HuH-7 (cell line): ENCODE measurements at places on chromosomes 11 and 22.

DNA sequence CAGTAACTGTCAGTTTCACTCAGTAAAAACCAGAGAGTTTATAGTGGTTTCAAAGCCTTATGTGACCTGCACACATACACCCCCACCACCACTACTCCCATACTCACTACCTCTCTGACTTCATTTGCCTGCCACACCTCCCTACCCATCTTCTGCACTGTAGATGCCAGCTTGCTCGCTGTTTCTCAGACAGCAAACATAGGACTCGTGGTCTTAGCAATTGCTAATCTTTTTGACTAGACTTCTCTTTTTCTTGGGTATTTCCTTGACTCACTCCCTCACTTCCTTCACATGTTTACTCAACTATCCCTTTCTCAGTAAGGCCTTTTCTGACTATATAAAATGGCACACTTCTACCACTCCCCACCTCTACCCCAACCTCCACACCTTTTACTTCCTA lies 27.8 kb downstream of the CEP295 start:
- no peak for DNase-seq

GRCh38 chr11:87290304-87290922 lies 252.7 kb downstream of the TMEM135 start:
- peak; percentile 31 for DNase-seq

DNA sequence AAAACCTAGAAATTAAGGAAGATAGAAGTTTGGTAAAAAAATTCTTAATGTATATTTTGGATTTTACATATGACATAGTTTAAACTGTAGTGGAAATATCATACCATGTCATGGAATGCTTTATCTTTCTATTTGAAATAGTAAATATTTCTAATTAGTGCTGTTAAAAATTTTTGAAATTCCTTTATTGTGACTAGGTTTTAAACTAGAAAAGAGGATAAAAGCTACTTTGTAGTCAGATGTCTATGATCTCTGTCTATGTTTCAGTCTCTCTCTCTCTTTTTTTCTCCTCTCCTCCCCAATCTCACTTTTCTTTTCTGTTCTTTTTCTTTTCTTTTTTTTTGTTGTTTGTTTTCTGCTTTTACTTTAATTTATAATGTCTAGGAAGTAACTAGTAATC lies 226.2 kb downstream of the TMEM135 start:
- no peak for DNase-seq

GRCh38 chr22:25013607-25014006 lies 61.1 kb downstream of the KIAA1671 start:
- peak; percentile 56 for DNase-seq

DNA sequence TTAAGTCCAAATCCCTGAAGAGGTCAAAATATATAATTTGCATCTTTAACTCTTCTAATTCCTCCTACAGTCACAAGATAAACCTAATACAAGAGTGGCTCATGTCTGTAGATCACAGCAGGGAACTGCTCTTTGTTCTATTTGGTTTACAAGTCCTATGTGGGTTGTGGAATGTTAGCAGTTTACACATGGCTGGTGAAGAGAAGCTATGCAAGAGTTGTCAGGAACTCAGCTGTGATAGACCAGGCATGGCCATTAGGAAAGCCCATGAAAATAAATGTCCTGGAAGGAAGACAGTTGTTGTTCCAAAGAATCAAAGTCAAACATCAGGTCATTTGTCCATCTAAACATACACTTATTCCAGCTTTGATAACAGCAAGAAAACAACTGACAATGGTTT lies 312.4 kb upstream of the PITPNB start:
- DNase-seq, result peak; percentile 36

- DNase-seq, result no peak
These were observed 86.7 kb downstream of the SIK3 start for GRCh38 chr11:117011541-117011898.
